ENCODE measurements at places on chromosomes 3 and 15. TPM values are rescaled to one million over a fixed set of nuclear protein-coding genes. Genes with fewer than 3 reads are reported as not detected.

MOBP gene
- polyA plus RNA-seq: not detected

DNA sequence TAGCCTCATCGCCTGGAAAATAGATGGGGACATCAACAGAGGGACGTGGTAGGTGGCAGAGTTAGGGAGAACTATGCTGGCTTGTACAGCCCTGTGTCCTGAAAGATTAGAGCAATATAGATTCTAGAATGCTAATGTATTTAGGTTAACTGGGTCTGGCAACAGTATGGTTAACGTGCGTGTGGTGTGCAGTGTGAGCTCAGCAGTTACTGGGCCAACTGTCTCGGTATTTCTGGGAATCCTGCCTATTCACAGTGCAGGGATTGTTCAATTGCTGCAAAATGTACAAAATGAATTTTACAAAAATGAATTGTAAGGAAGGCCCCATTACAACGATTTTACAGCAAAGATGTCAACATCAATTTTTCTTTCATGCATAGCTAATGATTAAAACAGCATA lies 20.6 kb downstream of the MEIS2 start:
- DNase-seq: peak; percentile 81

GRCh38 chr3:128011140-128011539 lies 41.1 kb upstream of the SEC61A1 start:
- peak; percentile 18 for DNase-seq

GRCh38 chr15:94610069-94610468 lies 378.7 kb downstream of the MCTP2 start:
- DNase-seq: no peak

- DNase-seq: no peak
These were observed 153.9 kb downstream of the KLF13 start for GRCh38 chr15:31480356-31481025.

PTPRG gene
- polyA plus RNA-seq: 11.5 TPM

ARHGEF26 gene
- 0.40 TPM for polyA plus RNA-seq

STXBP5L gene
- polyA plus RNA-seq: not detected

CMTM8 gene
- not detected for polyA plus RNA-seq

CCDC9B gene
- 33.1 TPM for polyA plus RNA-seq

DNA sequence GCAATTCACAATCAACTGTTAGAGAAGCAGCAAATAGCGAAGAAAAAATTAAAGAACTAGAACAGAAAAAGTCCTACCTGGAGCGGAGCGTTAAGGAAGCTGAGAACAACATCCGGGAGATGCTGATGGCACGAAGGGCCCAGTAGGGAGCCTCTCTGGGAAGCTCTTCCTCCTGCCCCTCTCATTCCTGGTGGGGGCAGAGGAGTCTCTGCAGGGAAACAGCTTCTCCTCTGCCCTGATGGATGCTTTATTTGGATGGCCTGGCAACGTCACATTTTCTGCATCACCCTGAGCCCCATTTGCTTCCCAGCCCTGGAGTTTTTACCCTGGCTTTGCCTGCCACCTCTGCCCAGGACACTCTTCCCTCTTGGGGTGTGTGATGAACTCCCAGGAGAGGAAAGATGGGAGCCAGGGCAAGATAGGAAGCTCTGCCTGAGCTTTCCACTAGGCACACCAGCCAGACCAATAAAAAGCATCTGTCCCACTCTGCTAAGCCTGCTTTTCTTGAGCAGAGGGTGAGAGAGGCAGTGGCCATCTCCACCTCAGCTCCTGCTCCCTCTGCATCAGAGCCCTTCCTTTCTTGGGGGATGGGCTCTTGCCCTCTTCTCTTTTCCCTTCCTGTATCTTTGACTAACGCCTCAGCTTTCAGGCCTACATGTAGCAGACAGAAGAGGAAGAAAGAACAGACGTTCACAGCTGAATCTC lies 39.4 kb downstream of the PPARG start:
- no peak for DNase-seq

DNA sequence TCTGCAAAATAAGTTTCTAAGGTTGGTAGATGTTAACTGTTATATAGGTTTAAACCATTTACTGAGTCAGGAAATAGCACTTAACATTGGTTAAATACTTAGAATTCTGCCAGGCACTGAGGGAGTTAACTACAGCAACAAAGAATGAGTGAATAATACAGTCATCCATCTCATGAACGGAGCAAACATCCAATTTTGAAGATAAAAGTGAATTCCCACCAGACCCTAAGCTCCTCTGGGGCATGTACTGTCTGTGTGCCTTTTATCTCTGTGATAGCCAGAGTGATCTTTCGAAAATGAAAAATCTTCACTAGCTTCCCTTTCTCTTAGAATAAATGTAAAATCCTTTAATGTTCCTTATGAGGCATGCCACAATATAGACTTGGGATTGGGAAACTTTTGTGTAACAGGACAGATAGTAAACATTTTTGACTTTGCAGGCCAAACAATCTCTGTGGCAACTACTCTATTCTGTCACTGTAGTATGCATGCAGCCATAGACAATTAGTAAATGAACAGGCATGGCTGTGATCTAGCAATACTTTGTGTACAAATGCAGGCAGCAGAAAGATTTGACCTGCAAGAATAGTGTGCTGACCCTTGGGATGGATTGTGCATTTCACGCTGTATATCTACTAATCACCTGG lies 294.5 kb upstream of the LMCD1 start:
- DNase-seq: peak; percentile 11

CCR9 gene
- polyA plus RNA-seq: not detected

HIGD2B gene
- polyA plus RNA-seq: not detected

DNA sequence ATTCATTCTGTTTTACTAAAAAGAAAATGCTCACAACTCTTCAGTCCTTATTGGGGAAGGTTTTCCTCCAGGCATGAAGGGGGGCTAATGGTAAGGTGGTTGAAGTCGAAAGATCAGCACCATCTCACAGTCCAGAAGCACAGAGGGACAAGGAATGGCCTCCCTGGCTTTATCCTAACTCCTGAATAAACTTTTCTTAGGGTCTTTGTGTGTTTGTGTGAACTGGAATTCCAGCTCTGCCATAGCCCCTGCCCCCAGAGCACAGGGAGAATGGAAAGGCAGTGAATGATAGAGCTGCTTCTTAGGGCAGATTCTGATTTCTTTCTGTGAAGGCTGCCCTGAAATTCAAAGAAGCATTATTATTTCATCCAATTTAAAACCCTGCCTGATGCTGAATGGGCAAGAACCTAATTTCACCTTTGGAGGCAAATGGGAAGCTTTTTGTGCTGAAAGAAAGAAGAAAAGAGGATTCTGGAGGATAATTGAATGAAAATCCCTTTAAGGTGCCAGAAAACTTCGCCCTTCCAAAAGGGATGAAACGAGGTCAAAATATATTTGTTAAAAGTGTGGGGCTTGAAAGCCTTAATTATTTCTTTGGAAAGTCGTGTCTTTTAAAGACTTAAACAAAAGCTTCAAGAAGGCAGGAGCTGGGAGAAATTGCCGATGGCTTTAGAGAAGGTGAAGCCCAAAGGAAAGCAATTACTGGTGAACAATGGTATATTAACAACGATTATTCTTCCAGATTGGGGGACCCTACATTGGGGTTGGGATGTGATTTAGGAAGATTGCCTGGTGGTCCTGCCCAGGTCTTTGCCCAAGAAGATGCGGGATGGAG lies 259.9 kb upstream of the RGMA start:
- DNase-seq: no peak

DNA sequence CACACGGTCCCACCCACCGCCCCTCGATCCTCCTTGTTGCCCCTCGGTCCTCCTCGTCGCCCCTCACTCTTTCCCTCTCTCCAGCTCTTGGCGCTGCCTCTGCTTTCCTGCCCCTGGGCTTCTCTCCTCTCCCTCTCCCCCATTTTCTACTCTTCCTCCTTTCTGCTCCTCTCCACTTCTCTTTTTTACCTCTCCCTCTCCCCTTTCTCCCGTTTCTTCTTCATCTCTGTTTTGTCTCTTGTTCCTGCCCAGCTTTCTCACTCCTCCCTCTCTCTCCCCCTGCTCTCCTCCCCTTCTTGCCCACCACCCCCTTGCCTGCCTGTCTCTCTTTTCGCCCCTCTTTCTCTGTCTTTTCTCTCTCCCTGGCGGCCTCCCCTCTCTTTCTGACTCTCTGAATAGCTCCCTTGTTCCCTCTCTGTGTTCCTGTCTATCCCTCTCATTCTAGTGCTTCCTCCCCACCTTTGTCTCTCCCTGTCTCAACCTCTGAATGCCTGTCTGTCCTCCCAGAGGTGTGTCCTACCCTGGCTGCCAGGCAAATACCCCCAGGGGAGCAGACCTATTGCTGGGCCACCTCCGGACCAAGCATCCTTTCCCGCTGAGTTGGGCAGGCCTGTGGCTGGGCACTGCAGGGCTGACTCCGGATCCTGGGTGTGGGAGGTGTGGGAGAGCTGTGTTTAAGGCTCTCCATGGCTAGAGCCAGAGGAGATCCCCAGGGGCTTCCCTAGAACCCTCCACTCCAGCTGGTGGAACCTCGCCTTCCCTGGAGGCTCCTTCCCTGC lies 41.0 kb downstream of the EPHB3 start:
- DNase-seq: no peak

GOLGA8S gene
- polyA plus RNA-seq: not detected

GRCh38 chr3:175608356-175608755 lies 749.2 kb downstream of the NAALADL2 start:
- no peak for DNase-seq

DNA sequence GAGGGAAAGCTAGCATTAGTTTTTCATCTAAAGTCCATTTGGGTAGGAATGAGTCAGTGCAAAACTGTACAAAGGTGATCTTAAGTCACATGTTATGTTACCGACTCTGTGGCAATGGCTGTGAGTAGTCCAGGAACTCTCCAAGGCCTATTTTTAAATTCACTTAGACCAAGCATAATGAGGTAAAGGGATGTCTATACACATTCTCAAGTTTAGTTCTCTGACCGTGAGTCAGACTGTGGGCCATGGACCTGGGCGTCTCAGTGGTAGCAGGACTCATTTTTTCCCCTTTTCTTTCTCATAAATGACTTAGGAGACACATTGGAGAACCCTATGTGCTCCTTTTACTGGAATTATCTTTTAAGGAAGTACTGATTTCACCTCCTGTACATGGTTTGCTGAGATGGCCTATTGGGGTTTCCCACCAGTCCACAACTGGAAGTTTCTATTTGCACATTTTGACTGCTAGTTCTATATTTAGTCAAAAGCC lies 488.7 kb upstream of the TPRG1 start:
- DNase-seq: peak; percentile 96

SLC28A2 gene
- polyA plus RNA-seq: not detected

MEX3B gene
- 5.3 TPM for polyA plus RNA-seq

DNA sequence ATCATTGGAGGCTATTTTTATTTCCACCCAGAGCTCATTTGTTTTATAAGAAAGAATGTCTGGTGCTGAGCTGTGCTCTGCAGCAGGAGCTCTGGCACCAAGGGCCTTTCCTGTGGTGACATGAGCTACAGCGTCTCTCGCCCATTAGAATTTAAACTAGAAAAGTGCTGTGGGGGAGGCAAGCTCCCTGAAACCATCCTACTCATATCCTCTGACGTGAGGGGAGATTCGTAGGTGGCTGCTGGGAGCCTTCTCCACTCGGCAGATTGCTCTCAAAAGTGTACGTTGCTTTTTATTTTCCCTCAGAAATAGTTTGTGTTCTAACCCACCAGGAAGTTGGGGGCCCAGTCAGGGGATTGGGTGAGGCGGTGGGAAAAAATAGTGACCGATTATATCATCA lies 76.3 kb upstream of the ARHGEF3 start:
- no peak for DNase-seq

- peak; percentile 95 for DNase-seq
These were observed 60.3 kb downstream of the STRIT1 start for GRCh38 chr3:155233213-155233612.

DNA sequence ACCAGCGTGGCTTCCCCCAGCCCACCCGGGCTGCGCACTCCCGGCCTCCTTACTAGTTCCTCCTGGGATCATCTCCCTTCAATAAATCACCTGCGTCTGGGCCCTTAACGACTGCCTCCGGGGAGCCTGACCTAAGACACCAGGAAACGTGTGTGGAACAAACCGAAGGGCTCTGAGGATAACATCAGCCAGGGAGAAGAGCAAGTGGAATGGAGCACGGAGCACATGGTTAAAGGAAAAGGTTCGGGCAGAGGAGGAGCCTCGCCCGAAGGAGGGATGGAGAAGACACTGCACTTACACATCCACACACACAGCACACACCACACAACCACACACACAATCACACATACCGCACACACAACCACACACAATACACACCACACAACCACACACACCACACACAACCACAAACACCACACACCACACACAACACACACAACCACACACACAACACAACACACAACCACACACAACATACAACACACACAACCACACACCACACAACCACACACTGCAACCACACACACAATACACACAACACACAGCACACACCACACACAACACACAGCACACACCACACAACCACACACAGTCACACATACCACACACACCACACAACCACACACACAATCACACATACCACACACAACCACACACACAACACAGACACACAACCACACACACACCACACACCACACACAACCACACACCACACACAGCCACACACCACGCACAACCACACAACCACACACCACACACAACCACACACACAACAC lies 24.7 kb downstream of the CPN2 start:
- peak; percentile 48 for DNase-seq

DNA sequence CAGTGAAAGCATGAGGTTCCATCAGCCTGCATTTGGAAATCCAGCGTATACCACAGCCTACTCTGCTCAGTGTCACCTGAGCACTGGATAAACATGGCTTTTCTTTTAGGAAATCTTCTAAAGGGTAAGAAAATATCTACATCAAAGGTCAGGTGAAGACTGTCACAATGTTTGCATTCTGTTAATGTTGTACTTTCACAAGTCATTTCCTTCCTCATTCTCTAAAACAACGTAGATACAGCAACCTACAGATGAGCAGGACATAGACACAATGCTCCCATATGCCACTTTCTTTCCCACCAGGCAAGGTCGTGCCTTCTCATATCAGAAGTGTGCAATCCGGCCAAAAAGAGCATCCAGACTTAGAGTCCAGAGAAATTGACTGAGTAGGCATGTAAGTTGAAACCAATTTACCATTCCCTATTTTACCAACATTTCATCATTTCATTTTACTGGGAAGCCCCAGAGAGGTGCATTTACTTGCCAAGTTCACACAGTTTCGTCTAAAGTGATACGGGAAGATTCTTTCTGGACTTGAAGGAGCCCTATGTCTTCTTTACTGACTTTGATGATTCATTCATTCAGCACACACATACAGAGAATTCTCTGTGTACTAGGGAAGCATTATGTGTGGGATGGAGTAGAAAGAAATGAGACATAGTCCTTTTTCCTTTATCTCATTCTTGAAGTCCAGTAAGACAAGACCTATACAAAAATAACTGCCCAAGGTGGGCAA lies 30.6 kb upstream of the LPP start:
- DNase-seq: peak; percentile 42

GRCh38 chr15:77664428-77664827 lies 31.7 kb upstream of the LINGO1 start:
- DNase-seq: no peak

ZNF620 gene
- 0.86 TPM for polyA plus RNA-seq

GRCh38 chr3:100160521-100160920 lies 46.2 kb upstream of the FILIP1L start:
- DNase-seq: no peak

MORC1 gene
- not detected for polyA plus RNA-seq

DNA sequence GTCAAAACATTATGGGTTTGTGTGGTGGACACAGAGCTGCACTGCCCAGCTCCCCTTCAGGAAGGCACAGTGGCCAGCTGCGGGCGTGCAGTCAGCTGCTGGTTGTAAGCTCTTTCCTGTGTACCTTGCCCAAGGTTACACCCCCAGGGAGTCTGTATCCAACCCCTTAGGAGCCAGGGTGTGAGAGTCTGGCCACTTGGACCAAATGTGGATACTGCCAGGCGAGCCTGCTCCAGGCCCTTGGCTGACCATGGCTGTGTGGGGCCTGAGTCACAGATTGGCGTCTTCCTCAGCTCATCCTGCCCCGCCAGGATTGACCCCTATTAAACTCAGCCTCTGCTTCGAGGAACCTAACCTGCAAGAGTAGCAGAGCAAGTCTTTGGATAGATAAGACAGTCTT lies 56.9 kb downstream of the ABHD5 start:
- DNase-seq: peak; percentile 68

PLA2G4E gene
- polyA plus RNA-seq: not detected

Data from GM23248 (cell line).